ENCODE measurements at places on chromosomes 5 and 9. TPM values are rescaled to one million over a fixed set of nuclear protein-coding genes. Genes with fewer than 3 reads are reported as not detected.

DNA sequence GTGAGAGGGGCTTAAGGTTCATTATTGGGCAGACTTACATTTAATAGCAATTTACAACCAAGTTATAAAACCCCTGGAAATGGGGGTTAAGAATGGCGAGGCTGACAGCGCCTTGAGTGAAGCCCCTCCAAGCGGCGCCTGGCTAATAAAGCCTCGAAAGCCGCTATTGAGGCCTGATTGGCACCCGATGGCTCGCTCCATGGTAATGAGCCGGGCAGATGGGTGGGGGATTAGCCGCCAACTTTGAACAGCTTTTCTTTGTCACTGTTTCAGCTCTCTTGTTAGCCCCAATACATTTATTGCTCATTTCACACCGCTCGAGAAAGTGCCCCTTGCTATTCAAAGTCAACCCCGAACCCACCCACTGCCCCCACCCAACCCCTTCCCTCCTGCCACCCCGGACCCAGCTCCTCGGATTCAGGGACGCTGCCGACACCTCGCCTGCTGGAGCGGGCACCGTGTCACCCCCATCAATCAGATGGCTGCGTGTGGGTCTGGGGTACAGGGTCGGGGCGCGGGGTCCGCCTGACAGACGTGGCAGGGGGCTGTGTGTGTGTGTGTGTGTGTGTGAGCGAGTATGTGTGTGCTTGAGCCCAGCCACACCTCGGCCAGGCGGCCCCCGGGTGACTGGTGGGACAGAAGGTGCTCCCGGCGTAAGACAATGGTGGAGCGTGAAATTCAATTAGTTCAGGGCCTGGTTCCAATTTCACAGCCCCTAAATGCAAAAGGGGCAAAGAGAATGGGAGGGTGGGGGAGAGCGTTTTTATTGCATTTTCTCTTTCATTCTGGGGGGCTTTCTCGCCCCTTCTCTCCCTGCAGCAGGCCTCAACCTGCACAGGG is 34.2 kb downstream of the ASS1 start:
- no peaks in the 10 kb centered on the region for H3K27me3 ChIP-seq
- no peaks in the 10 kb centered on the region for H3K36me3 ChIP-seq
- no peak overlapping the region for H3K4me3 ChIP-seq
- no peak overlapping the region for H3K27ac ChIP-seq

DNA sequence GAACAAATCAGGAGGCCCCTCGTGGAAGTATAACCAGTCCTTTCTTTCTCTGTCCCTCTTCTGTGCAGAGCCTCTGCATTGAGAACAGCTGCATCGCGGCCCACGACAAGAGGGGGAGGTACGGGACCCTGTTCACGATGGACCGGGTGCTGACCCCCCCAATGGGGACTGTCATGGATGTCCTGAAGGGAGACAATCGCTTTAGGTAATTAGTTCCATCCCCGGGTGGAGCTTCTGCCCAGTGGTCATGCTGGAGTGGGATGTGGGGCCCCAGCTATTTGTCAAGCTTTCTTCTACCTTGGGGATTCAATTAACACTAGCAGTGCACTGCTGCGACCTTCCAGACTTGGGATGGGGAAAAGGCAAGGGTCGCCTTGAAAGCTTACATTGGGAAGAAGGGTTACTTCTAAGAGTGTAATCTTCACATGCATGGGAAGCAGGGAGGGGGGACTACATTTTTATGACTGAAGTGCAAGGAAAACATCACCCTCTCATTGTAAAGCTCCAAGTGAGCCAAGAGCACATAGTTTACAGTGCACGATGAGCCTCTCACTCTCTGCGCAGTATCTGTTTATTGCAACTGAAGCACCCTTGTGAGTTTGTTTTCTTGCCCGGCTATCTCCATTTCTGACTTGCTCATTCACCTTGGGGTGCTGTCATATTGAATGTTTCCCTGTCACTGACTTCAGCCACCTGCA is 27.0 kb downstream of the TGFBI start:
- H3K36me3 ChIP-seq, result no peaks in the 10 kb centered on the region
- no peaks in the 10 kb centered on the region for H3K27me3 ChIP-seq

Gene MYOZ3
- 0.33 TPM for total RNA-seq

Gene SPINK13
- not detected for total RNA-seq

DNA sequence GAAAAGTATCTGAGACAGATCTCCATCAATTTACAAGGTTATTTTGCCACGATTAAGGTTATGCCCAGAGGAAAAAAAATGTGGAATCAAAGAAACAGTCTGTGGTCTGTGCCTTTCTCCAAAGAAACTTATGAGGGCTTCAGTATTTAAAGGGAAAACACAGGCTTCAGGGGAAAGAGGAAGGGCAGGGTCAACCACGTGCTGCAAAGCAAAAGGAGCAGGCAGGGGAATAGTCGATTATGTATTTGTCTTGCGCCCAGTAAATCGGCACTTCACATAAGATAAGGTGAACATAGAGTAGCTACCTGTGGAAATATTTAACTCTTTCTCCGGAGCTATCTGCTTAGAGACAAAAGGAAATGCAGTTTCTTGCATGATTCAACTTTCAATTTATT is 343.7 kb downstream of the RAB3C start:
- peak overlapping the region; percentile 9 for H3K27ac ChIP-seq
- no peak for DNase-seq
- no peak overlapping the region for H3K4me3 ChIP-seq
- H3K27me3 ChIP-seq, result no peaks in the 10 kb centered on the region
- no peaks in the 10 kb centered on the region for H3K4me1 ChIP-seq

Gene FBP2
- total RNA-seq, result not detected

Gene ZNF354C
- 11.6 TPM for total RNA-seq

- H3K27me3 ChIP-seq, result no peaks in the 10 kb centered on the region
- no peak overlapping the region for H3K4me3 ChIP-seq
- peak; percentile 60 for DNase-seq
- peaks cover 9% of the 10 kb centered on the region for H3K4me1 ChIP-seq
- H3K27ac ChIP-seq, result peak overlapping the region; percentile 95
Measured at GRCh38 chr5:72451741-72452505, 55.3 kb downstream of the ZNF366 start.

- no peak for DNase-seq
- H3K4me1 ChIP-seq, result no peaks in the 10 kb centered on the region
- no peak overlapping the region for H3K4me3 ChIP-seq
- H3K27me3 ChIP-seq, result no peaks in the 10 kb centered on the region
- peak overlapping the region; percentile 74 for H3K27ac ChIP-seq
Measured at GRCh38 chr5:81779916-81780266, 29.0 kb upstream of the SSBP2 start.
